ENCODE measurements at places on chromosomes 7 and 10.

DNA sequence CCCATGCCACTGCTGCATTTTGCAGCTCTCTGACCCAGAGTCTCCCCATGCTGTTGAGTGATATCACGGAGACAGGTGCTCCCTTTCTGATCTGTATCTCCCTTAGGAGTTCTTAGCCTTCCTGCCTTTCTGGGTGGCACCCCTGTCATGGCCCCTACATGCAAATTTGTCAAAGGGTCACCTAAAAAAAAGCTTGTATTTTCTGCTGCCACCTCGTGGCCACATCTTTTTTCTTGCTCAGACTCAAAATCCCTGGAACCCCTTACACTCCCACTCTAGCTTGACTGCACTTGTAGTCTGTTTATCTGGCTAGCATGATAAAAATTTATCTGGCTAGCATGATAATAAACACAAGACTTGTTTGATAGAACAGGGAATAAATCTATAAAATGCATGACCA, 809.1 kb downstream of the SORCS1 start:
- DNase-seq: no peak

- no peak for DNase-seq
Observed at GRCh38 chr10:78250313-78251015, 216.8 kb downstream of the RPS24 start.

- no peak for DNase-seq
Observed at GRCh38 chr7:52540041-52540440, 495.4 kb upstream of the POM121L12 start.

- DNase-seq: no peak
Observed at GRCh38 chr7:156386097-156386496, 254.5 kb upstream of the RNF32 start.

DNA sequence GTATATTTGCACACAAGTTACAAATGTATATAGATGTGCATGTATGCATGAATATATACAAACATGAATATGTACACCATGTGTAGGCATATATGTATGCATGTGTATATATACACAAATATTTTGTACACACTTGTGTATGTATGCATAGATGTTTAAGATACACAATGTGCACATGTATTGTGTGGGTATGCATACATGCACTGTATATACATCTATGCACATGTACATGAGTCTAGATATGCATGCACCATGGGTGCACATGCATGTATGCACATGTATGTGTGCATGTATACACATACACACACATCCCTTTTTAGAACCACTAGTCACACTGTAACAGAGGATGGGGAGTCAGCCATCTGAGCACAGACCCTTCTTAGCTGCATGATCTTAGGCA, 249.4 kb downstream of the COBL start:
- DNase-seq: no peak

DNA sequence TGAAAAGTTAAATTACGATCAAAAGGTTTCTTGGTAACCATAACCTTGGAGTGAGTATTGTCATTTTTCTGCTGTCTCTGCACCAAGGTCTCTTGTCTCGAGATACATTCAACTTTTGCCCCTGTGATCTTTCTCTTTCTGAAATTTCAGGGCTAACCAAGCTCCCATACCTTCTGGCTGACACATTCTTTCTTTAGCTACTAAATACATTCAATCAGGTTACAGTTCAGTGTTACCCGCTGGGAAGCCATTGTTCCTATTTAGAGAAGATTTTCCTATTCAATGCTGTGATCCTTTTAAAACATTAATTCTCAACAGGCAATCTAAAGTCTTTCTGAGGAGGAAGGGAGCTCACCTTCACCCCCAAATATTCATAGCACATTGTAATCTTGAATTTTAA, 22.9 kb upstream of the DMTF1 start:
- DNase-seq: no peak

- no peak for DNase-seq
Observed at GRCh38 chr7:105448181-105448580, 59.5 kb upstream of the SRPK2 start.

GRCh38 chr7:88795553-88795952, at the start of gene TEX47:
TSS of gene TEX47 (minus strand) at chr7:88795737. CDS start at chr7:88794942, 795 bp downstream.
- DNase-seq: no peak

DNA sequence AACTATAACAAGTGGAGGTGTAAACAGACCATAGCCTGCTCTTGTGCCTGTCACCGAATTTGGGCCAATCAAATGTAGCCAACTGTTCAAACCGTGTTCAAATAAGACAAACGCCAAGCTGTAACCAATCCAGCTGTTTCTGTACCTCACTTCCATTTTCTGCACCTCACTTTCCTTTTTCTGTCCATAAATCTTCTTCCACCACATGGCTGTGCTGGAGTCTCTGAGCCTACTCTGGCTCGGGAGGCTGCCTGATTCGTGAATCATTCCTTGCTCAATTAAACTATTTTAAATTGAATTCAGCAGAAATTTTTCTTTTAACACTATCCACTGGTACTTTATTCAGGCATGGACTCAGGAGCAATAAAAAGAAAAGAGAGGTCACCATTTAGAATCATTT, 29.9 kb upstream of the COL1A2 start:
- DNase-seq: no peak

DNA sequence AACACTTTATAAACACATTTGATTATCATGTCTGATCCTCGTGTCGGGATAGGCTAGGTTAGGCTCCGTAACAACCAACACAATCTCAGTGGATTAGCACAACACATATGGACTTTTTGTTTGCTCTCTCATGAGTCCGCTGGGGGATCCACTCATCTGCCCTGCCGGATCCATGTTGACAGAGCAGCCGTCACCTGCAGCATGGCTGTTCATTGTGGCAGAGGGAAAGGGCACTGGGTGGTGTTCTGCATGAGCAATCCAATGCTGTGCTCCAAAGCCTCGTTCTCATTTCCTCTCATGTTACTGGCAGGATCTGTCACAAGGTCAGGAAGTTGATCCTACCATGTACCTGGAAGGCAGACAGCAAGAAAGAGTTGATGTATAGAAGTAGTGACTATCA, 62.5 kb upstream of the RAPGEF5 start:
- no peak for DNase-seq

DNA sequence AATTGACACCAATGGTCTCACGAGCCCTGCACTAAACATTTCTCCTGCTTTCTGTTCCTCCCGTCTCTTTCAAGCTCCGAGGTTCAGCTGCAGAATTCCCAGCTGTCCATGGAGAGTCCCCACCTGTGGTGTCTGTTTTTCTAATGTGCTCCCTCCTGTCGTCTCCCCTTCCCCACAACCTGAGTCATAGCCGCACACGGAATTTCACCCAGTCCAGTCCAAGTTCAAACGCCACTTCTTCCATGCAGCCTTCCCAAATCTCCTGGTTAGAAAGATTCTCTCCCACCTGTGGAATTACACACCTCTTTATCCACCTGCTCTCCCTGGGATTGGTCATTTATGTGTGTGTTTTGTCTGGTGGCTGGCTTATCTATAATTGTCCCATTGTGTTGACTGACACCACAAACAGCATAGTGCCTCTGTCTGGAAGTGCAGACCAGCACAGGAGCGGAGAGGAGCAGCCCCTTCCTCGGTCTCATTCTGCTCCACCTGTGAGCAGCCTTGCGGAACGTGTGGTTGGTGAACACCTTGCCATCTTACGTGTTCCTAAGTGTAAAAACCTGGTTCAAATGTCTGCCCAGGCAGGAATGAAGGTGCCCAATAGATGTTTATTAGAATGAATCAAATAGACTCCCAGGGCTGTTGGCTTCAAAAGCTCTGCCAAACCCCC, 3.3 kb upstream of the DIP2C start:
- no peak for DNase-seq

- no peak for DNase-seq
Observed at GRCh38 chr10:1519391-1519790, 217.9 kb downstream of the ADARB2 start.

GRCh38 chr10:70343712-70344111, 38.7 kb downstream of the LRRC20 start:
- DNase-seq: no peak

DNA sequence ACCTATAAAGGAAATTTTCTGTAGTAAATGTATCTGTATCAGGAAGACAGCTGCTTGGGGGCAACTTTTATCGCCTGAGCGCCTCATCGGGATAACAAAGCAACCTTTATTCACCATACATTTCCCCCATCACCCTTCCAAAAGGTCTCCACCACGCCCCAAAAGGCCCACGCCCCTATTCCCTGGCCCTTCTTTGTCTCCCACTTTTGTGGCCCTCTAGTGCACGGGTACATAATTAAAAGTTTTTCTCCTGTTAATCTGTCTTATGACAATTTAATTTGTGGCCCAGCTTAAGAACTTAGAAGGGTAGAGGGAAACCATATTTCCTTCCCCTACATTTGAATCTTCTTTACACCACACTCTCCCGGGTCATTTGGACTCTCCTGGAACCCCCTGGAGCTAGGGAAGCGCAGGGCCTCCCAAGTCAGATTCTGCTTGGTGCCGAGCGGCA, 625 bp downstream of the RP9 start:
- DNase-seq: no peak

- DNase-seq: no peak
Observed at GRCh38 chr7:25455683-25456251, 227.5 kb upstream of the NPVF start.

DNA sequence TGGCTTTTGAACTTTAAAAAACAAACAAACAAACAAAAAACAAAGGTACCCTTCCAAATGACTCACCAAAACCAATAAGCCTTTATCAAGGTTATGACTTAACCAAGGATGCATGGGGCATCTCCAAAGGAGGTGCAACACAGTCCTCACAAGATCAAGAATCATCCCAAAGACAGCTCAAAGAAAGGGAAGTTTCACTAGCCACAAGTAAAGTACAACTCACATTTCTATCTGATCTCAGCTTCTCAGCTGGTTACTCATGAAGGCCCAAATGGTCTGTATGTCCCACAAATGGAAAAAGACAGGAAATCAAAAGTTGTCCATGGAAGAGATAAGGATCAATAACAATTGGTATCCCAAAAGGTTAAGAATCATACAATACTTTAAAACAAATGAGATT, 6.0 kb upstream of the MKLN1 start:
- no peak for DNase-seq

DNA sequence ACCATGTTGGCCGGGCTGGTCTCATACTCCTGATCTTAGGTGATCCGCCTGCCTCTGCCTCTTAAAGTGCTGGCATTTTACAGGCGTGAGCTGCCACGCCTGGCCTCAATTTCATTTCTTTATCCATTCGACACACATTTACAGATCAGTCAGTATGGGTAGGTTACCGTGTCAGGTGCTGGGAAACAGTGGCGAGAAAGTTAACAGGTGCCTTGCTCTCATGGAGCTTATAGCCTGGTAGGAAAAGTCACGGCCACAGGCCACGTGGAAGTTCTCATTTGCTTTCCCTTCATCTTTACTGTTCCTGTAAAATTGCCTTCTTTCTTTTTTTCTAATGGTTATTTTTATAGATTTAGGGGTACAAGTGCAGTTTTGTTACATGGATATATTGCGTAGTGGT, 2.6 kb upstream of the CAMK1D start:
- no peak for DNase-seq

GRCh38 chr10:64379898-64380297, 858.7 kb downstream of the REEP3 start:
- no peak for DNase-seq

DNA sequence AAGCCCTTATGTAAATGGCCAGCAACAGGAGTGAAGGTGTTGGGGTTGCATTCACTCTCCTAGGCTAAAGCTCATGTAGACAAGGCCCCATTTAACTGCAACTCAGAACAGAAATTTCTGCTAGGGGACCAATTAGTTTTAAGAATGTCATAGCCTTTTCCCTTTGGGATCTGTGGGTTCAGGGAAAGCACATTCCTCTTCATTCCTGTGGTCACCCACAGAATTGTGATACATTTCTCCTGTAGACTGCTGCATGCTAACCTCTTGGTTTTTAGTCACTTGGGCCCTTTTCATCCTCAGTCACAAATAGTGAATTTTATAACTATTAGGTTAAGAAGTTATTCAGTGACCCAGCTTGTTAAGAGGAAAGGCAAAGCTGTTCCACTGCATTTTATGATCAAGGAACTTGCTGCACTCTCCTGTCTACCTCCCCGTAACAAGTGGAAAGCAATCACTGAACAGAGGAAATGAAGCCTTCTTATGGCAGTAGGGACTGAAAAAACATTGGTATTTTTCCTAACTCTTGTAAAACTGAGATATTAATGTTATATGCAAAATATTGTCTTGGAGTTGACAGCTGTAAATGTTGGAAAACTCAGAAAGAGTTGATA, 124.9 kb downstream of the SND1 start:
- DNase-seq: no peak

DNA sequence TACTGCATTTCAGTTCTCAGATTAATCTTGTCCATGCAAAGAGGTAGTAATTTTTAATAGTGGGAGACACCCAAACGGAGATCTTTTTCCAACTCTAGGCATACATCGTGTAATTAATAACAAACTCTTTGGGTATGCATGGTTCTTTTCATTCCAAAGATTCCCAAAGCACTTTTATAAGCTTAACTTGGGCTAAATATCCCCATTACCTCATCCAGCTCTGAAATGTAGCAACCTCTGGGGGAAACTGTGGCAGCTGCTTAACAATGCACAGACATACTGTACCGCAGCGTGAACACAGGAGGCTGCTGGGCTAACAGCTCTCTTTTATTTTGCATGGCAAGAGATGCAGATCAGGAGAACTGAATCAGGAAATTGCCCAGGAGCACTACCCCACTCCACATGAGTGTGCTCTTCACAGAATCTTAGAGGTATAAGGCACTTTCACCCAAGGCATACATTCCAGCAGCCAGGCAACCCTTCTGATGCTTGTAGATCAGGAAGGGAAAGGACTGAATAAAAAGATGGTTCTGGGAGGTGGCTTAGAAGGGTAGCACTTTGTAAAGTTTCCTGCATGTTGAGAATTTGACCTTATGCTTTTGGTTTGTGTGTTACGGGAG, 114.4 kb upstream of the GLI3 start:
- DNase-seq: no peak

DNA sequence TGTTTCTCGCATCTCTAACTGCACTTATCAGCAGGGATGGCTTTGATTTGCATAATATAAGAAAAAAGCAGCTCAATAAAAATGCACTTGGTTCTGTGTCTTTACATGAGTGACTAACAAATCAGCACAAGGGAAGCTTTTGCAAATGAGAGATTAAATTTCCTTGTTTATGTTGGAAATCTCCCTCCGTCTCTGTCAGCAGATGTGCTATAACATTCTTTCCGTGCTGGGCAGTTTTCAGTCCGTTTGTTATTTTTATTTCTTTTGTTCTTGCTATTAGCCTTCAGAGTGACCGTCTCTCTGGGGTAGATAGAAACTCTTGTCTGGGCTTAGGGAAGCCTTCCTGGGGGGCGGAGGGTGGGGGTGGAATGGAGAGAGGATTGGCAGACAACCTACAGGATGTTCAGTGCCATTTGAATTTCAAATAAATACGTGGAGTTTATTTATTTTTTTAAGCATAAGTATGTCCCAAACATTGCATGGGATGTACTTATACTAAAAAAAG, 96.0 kb downstream of the GATA3 start:
- no peak for DNase-seq
